ENCODE measurements at places on chromosomes 12 and 14.

DNA sequence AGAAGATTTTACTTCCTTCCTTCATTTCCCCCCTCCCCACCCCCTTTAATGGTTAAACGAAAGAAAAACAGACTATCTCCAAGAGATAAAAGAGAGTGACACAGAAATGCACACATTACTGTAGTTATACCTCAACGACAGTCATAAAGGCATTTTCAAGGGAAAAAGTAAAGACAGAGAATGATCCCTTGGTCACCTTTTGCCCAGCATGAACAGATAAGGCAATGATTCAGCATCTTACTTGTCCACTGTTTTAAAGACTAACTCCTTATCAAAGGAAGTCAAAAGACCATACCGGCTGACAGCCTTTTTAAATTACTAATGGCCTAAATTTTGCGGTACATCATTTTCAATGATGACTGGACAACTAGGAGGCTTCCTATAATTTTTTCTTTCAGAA, 326.6 kb downstream of the PAWR start:
- DNase-seq: no peak

GRCh38 chr14:73252491-73253322, 15.4 kb downstream of the PAPLN start:
- DNase-seq: no peak

GRCh38 chr12:2228535-2228934, 175.7 kb downstream of the CACNA1C start:
- no peak for DNase-seq

DNA sequence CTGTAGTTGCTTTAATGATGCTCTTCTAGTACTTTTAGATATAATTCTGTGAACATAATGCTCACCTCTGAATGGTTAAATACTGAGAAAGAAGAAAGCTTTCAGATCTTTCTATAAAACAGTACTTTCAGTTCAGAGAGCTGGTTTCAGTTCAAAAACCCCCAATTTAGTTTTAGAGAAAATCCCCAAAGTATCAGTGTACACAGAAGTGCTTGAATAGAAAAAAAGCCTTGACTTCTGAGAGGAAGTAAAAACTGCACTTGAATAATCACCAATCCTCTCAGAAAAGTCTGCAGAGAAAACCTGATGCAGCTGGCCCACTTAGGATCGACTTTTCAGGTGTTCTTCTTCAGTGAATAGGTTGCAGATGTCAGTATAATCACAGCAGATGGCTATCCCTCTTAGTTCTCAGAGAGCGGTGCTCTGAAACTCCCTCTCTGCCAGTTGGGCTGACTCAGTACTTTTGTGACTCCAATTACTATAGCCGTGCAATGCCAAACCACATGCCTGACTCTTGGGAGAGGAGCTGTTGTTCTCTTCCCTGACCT, 616.3 kb downstream of the LRFN5 start:
- no peak for DNase-seq

DNA sequence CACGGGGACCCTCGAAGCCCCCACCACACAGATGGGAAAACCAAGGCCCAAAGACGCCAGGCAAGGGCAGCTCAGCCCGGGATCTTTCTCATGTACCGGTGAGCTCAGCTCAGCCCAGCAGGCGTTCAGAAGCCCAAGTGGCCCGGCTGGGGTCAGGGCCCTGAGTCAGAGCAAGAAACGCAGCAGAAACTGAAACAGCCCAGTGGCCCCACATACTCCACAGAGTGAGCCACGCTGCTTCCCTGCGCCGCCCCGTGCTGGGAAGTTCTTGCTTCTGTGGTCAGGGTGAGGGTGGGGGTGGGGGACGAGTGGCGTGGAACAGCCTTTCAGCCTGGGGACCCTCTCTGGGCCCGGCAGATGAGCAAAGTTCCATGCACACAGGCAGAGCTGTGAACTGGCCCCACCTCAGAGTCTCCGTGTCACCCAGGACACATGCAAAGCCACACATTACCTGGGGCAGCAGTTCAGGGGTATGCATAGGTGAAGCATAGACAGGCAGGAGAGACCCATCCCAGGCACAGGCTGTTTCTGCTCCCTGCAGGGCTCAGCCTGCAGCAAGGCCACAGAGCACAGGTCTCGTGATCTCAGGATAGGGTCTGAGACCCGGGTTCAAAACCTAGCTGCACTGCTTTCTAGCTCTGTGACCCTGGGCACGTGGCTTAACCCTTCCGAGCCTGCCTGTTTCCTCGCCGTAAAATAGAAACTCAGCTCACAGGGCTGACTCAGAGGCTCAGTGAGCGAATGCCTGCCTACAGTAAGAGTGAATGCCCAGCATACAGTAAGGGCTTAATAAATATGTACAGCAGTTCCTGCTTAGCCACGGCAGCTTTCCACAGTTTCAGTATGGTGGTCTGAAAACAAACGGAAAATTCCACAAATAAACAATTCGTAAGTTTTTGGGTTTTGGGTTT, 21.6 kb downstream of the NCOR2 start:
- DNase-seq: peak; percentile 93

DNA sequence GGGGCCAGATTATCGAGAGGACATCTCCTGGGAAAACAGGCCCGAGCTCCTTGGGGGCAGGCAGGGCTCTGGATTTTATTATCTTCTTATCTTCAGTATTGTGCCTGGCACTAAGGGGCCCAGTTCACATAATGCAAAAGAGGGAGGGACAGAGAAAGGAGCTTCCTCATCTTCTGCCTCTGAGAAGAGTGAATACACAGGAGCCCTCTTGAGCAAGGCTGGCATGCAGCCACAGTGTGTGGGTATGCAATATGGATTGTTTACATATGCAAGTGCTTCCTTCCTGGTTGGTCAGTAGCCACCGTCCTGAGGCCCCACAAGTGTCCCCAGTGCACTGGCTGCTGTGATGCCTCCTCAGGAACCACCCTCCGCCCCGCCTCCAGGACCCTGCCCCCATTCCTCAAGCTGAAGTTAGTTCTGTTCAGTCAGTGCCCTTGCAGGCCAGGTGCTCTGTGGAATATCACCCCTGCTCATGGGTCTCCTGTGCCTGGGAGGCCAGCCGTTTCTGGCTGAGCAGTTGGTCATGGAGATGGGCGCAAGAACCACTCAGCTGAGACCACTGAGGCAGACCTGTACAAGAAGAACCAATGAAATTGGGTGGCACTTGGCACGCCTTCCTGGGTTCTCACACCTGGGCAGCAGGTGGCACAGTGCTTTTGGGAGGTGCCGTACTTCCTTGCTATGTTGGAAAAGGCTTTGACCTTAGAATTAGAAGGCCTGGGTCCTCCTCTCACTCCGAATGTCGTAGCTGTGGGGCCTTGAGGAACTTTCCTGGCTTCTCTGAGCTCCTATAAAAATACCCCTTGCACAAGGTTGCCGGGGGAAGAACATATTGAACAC, 35.1 kb upstream of the ACTN1 start:
- DNase-seq: no peak

DNA sequence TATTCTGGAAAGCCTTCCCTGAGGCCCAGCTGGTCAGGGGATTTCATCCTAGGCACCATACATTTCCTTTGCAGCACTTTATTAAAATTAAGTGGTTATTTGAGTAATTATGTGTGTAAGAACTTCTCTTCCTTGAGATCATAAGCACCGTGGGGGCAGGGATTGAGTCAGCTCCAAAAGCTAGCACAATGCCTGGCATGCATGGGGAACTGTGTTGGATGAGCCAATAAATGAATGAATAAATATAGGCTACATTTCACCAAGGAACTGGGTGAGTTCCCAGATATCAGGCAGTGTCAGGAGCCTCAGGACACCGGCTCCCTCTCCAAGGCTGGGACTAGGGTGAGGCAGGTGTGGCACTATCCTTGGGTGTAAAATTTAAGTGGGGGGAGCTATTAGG, 82.8 kb upstream of the FBXO21 start:
- DNase-seq: no peak

DNA sequence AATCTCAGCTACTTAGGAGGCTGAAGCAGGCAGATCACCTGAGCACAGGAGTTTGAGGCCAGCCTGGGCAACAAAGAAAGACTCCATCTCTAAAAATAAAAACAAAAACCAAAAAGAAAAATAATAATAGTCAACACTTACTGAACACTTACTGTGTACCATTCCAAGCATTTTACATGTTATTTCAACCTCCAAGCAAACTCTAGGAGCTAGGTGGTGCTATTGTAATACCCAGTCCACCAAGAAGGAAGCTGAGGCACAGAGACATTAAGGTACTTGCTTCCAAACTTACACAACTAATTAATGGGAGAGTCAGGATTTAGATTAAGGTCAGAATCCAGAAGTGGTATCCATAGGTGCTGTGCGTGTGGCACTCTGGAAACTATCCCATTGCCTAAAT, 13.7 kb upstream of the OR6J1 start:
- peak; percentile 14 for DNase-seq

DNA sequence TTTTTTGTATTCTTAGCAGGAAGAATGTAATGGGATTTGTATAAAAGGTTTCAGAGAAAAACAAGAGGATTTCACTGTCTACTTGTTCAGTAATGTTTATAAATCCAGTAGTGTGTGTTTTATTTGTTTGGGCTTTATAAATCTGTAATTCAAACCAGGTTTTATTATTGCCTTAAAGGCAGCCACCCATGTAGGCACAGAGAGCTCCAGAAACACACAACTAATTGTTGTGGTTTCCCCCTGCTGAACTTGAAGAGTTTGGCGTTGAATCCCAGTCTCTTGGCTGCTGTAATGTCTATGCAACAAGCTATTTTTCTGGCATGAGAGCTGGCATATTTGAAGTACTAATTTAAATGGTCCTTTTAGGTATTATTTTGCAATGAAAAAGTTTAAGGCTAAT, 63.4 kb upstream of the SLCO1C1 start:
- DNase-seq: no peak

GRCh38 chr12:94628819-94629472, 21.4 kb downstream of the TMCC3 start:
- DNase-seq: no peak

DNA sequence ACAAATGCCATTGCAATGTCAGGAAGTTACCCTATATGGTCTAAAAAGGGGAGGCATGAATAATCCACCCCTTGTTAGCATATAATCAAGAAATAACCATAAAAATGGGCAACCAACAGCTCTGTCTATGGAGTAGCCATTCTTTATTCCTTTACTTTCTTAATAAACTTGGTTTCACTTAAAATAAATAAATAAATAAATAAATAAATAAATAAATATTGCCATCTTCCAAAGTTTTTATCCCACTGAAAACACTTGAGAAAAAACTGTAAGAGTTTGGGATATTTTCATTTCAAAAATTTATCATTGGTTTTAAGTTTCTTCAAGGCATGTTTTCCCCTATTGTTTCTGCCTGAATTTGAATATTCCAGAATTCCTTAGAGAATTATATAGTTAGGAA, 89.8 kb downstream of the SYT10 start:
- no peak for DNase-seq

GRCh38 chr12:127728285-127728684, 538.7 kb upstream of the TMEM132C start:
- no peak for DNase-seq

DNA sequence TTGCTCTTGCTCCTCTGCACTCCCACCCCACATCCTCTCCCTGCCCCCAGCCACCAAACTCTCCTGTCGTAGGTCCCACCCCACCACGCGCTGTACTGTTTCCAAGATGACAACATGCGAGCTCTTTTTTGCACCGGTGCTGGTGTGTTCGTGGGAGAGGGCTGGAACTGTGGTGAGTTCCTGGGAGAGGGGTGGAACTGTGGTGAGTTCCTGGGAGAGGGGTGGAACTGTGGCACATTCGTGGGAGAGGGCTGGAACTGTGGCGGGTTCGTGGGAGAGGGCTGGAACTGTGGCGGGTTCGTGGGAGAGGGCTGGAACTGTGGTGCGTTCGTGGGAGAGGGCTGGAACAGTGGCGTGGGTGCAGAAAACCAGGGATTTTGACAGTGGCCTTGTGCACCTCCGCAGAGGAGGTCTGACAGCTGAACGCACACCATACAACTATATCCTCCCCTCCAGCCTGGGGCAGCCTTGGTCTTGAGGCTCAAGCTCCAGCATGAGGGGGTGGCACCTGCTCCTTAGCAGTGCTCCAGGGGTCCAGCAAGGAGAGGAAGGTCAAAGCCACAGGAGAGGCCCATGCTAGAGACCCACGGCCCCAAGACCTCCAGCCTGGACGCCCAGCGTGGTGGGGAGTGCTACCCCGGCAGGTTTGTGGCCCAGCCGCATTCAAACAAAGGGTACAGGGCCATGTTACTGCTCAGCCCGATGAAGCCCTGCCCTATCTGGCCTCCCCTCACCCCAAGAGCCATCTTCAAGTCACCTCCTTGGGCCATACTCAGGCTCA, 50.1 kb downstream of the ACTN1 start:
- no peak for DNase-seq

Measured in activated CD4-positive, alpha-beta T cell treated with anti-CD3 and anti-CD28 coated beads, Interleukin-2, Interleukin-6, amounts not matched to agents 100 ng/mL and 50 ng/mL, durations not matched to agents 16 hours and 8 hours (primary cell).